Renal cortex interstitium (tissue), 15 donors: ENCODE measurements at places on chromosomes 16 and 17.
A peak's percentile ranks its signal among the peaks of the same experiment; 100 is the strongest.

DNA sequence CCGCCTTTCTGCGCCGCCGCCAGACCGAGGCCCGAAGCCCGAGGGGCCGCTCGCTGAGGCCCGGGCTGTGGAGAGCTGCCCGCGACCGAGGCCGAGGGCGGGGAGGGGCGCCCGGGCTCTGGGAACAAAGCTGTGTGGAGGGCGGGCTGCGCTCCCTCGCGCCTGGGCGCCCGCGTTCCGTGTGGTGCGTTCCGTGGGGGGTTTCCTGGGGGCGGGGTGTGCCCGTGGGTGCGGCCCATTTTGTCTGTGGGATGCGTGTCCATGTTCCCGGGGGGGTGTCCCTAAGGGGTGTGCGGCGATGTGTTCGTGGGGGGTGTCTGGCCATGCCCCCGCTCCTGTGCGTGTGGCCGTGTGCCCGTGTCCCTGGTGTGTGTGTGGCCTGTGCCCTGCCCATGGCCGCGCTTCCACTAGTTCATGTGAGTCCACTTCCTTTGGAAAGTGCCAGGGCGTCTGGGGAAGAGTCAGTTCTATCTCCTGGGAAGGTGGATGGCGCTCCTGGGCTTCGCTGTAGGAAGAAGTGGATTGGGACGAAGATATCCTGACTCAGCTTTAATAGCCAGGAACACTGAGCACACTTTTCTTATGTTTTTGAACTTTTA lies 520 bp downstream of the JPT2 start:
- DNase-seq: peak; percentile 7

GRCh38 chr16:2026461-2027023 lies at the start of gene NHERF2:
NHERF2 (plus strand) TSS chr16:2026902; CDS start chr16:2027006, 104 bp downstream.
- no peak for DNase-seq

DNA sequence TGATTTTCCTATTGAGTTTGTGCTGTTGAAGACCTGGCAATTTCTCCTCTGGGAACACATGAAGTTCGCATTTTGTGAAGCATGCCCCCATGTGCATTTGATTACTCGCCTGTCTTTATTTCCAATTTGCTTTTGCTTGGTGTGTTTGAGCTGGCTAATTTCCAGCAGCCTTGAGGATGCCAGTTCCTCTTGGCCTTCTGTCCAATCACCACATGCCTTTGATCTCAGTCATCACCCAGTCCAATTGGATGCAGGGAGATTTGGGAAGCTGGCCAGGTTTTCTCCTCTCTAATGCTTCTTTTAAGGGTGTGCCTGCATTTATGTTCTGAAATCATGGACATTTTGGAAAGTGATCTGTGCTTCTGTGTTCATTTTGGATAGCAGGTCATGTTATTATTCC lies 3.8 kb upstream of the TMEM100 start:
- no peak for DNase-seq

DNA sequence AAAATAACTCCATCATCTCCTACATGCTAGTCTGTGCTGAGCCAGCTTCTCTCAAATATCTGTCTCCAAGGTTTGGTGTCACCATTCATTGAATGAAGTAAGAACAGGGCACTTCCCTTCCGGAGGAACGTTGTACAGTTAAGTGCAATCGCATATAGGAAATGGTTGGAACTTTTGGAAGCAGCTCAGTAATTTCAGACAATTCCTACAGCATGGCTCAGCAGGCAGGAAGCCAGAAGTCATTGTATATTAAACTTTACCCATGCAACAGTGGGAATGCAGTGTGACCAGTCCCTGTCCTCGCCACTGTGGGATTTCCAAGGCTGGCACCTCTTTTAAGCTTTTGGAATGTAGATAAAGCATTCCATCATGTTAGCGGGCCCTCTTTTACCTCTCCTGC lies 51.1 kb upstream of the MYH2 start:
- DNase-seq: no peak

DNA sequence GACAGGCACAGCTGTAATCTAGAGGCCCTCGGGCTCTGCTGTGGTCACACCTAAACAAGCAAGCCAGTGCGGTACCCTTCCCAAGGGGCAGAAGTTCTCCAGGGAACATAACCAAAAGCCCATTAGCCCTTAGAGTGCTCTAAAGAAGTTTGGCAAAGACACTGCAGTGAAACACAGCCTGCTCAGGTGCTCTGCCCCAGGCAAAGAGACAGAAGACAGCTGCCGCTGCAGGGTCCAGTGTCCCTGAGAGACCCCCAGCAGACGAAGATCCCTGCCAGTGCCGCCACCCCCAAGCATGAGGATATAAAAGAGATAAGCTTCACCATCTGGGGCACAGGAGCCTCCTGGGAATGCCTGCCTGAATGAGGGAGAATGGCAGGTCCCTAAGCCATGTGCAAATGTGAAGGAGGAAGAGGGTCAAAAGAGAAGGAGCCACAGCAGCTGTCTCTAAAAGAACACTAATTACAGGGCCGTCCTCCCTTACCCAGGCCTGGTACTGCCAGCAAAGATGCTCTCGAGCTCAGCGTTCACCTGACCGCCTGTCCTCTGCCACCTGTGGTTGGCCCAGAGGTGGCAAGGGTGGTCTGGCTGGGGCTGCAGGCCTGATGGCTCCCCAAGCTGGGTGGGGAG lies 29.7 kb downstream of the CUEDC1 start:
- no peak for DNase-seq

DNA sequence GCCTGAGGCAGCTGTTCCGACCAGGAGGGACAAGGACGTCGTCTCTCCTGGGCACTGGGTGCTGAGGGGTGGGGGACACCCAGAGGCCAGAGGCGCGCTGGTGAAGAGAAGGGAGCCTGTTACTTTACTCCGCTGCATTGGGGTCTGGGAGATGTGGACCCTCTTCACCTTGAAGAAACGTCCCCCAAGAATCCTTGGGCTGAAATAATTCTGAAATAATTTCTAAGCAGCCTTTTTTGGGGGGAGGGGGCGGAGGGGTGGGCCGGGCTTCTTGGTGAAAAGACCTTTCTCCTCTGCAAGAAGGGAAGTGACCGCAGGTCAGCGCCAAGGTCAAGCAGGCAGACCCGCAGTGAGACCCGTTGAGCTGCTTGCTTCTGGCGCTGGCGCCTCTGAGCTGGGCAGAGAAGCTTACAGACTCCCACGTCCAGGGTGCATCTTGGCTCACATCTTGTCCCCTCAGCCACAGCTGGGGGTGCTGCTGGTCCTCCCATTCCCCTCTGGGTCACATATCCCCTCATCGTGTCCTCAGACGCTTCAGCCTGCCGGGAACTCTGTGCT lies 1.1 kb downstream of the SYT17 start:
- DNase-seq: no peak

GRCh38 chr17:60827943-60828342 lies 150.3 kb downstream of the BCAS3 start:
- DNase-seq: no peak

- DNase-seq: no peak
Observed at GRCh38 chr17:50779747-50780353, 12.5 kb upstream of the ANKRD40CL start.

DNA sequence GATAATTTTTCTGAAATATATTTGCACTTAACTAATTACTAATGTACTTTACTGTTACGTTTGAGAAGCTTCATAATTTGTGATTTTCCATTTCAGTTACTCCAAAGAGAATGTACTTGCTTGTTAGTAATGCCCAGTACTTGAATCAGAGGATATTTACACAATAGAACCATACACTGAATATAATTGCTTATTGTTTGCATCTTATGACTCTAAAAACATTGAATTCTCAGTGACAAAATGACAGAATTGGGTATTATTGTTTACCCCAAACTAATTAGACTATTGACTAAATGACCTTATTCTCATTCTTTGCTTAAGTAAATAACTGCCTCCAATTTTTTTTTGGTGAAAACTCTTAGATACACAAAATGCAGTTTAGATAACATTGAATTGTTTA lies 8.9 kb downstream of the CCP110 start:
- no peak for DNase-seq

DNA sequence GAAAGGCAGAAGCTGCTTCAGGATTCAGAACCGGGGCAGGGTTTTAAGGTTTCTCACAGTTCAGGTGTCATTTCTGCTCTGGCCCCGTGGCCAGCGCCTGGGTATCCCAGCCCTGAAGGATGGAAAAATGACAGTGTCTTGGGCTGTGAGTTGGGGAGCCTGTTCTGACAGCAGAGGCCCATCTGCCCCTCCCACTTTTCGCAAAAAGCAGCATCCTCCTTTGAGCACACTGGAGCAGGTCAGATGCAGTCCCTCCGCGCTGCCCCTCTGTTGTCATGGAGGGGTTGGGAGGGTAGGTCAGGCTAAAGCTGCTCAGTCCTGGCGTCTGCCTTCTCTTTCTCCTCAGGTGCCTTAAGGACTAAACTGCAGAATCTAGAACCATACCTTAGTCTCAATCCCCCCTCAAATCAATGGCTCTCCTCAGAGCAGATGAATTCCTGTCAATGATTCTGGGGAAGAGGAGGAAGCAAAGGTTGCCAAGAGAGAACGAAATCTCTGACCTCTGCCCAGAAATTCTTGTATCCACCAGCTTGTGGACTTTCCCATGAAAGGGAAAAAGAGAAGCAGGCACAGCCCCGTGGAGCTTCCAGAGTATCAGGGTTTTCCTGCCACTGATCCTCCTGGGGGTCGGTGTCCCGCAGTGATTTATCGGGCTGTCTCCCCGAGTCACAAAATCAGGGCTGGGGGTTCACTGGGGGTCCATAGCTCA lies 7.3 kb downstream of the NEUROD2 start:
- DNase-seq: no peak

GRCh38 chr17:75843577-75844529 lies at the start of gene UNC13D:
UNC13D (minus strand) TSS chr17:75844404; CDS start chr17:75844337, 67 bp downstream.
- DNase-seq: no peak
